ENCODE measurements at places on chromosomes 1 and 21. TPM values are rescaled to one million over a fixed set of nuclear protein-coding genes. Genes with fewer than 3 reads are reported as not detected.

DNA sequence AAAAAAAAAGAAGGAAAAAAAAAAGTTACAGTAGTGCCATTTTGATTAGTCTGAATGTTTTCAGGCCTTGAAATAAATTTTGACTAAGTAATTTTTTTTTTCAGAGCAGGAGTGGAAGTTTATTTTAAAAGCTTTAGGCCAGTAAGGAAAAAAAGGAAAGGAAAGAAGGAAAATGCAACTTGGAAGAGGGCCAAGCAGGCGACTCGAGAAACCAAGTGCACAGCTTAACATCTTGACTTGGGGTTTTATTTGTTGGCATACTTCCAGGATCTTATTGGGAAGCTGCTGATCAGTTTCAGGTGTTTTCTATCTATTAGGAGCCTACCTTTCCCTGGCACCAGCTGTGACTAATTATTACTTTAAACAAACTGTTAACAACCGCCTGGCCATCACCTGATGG lies 41.7 kb downstream of the ATF3 start:
- no peak for DNase-seq
- H3K27ac ChIP-seq, result no peak overlapping the region
- H3K27me3 ChIP-seq, result no peaks in the 10 kb centered on the region
- H3K36me3 ChIP-seq, result no peaks in the 10 kb centered on the region

- peaks cover 30% of the 10 kb centered on the region for H3K4me1 ChIP-seq
- H3K36me3 ChIP-seq, result no peaks in the 10 kb centered on the region
- DNase-seq, result no peak
- no peaks in the 10 kb centered on the region for H3K27me3 ChIP-seq
- H3K4me3 ChIP-seq, result no peak overlapping the region
These were observed 8.2 kb upstream of the IRF2BP2 start for GRCh38 chr1:234617986-234618736.

GRCh38 chr1:29090937-29091618 lies 32.6 kb downstream of the TMEM200B start:
- H3K4me3 ChIP-seq, result no peak overlapping the region
- H3K27me3 ChIP-seq, result no peaks in the 10 kb centered on the region
- no peaks in the 10 kb centered on the region for H3K4me1 ChIP-seq

GRCh38 chr1:183840140-183840539 lies 35.2 kb downstream of the RGL1 start:
- no peaks in the 10 kb centered on the region for H3K36me3 ChIP-seq
- no peak overlapping the region for H3K27ac ChIP-seq
- DNase-seq, result no peak
- H3K4me3 ChIP-seq, result no peak overlapping the region
- H3K4me1 ChIP-seq, result no peaks in the 10 kb centered on the region
- H3K27me3 ChIP-seq, result no peaks in the 10 kb centered on the region

- no peak overlapping the region for H3K27ac ChIP-seq
- H3K27me3 ChIP-seq, result no peaks in the 10 kb centered on the region
These were observed 23.4 kb upstream of the MEF2D start for GRCh38 chr1:156523801-156524480.

GRCh38 chr1:15738416-15739113 lies 2.5 kb downstream of the SLC25A34 start:
- no peaks in the 10 kb centered on the region for H3K27me3 ChIP-seq
- no peak overlapping the region for H3K27ac ChIP-seq
- H3K4me1 ChIP-seq, result peaks cover 47% of the 10 kb centered on the region
- H3K36me3 ChIP-seq, result peaks cover 9% of the 10 kb centered on the region
- no peak for DNase-seq

DNA sequence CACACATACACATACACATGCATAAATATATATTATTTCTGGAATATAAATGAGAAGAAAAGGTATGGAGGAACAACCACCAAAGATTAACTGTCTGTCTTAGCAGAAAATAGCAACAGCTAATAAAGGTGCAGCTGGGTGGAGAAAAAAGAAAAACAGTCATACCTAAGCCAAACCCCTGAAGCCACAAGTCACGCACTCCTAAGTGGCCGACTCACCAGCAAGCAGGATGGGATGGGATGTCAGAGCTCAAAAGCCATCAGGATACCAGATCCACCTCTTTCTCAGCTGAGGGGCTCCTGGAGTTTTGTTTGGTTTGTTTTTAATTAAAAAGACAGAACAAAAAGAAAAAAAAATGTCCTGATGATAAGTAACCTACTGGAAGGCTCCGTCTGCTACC lies 64.7 kb upstream of the HIVEP3 start:
- no peaks in the 10 kb centered on the region for H3K4me1 ChIP-seq
- DNase-seq, result no peak
- no peaks in the 10 kb centered on the region for H3K27me3 ChIP-seq
- H3K4me3 ChIP-seq, result no peak overlapping the region
- no peaks in the 10 kb centered on the region for H3K36me3 ChIP-seq
- no peak overlapping the region for H3K27ac ChIP-seq

DNA sequence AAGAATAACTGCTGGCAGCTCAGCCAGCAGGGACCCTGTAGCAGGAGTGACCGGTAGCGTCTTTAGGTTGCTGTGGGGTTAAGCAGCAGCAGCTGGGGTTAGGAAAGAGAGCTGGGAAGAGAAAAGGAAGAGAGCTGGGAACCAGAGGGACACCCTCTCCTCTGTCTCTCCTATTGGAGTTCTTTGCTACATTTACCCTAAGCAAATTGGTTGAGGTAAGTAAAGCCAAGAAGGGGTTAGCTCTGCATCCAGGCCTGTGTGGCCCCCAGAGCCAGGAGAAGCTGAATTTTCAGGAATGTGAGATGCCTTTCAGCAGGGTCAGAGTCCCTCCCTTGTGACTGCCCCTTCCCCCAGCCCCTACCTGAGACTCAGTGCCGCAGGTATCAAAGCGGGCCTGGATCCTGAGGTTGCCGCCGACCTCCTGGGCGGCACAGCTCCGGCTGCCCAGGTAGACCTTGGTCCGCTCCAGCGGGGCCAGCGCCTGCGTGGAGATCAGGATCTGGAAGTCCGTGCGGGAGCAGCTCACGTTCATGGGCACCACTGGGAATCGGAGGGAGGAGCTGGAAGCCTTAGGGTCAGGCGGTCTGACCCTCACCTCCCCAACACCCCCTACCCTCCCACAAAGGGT lies 16.4 kb downstream of the CDCP2 start:
- no peak for DNase-seq
- no peaks in the 10 kb centered on the region for H3K36me3 ChIP-seq
- peaks cover 8% of the 10 kb centered on the region for H3K4me1 ChIP-seq
- H3K4me3 ChIP-seq, result no peak overlapping the region

- DNase-seq, result no peak
- H3K27ac ChIP-seq, result no peak overlapping the region
- no peaks in the 10 kb centered on the region for H3K27me3 ChIP-seq
- H3K36me3 ChIP-seq, result no peaks in the 10 kb centered on the region
- H3K4me3 ChIP-seq, result no peak overlapping the region
These were observed 656.1 kb upstream of the ADGRL4 start for GRCh38 chr1:79662596-79662995.

- peaks cover 11% of the 10 kb centered on the region for H3K4me1 ChIP-seq
- DNase-seq, result peak; percentile 29
- H3K36me3 ChIP-seq, result peaks cover 35% of the 10 kb centered on the region
- peak overlapping the region; percentile 59 for H3K27ac ChIP-seq
- no peak overlapping the region for H3K4me3 ChIP-seq
These were observed 53.5 kb upstream of the EPHA8 start for GRCh38 chr1:22509815-22510214.

GRCh38 chr1:42214447-42214871 lies 49.9 kb upstream of the GUCA2A start:
- no peaks in the 10 kb centered on the region for H3K36me3 ChIP-seq
- H3K27ac ChIP-seq, result no peak overlapping the region
- peak; percentile 8 for DNase-seq
- no peak overlapping the region for H3K4me3 ChIP-seq
- H3K27me3 ChIP-seq, result no peaks in the 10 kb centered on the region
- peaks cover 10% of the 10 kb centered on the region for H3K4me1 ChIP-seq

- DNase-seq, result no peak
- H3K27me3 ChIP-seq, result no peaks in the 10 kb centered on the region
- H3K4me3 ChIP-seq, result no peak overlapping the region
These were observed 23.4 kb upstream of the PTPN14 start for GRCh38 chr1:214574598-214575411.

GRCh38 chr1:52253421-52253820 lies 111.5 kb downstream of the ZFYVE9 start:
- no peak overlapping the region for H3K4me3 ChIP-seq
- H3K27ac ChIP-seq, result no peak overlapping the region
- no peaks in the 10 kb centered on the region for H3K4me1 ChIP-seq
- no peaks in the 10 kb centered on the region for H3K36me3 ChIP-seq
- no peaks in the 10 kb centered on the region for H3K27me3 ChIP-seq
- no peak for DNase-seq

GRCh38 chr1:4975856-4976255 lies 321.4 kb downstream of the AJAP1 start:
- H3K36me3 ChIP-seq, result no peaks in the 10 kb centered on the region
- H3K27me3 ChIP-seq, result no peaks in the 10 kb centered on the region
- DNase-seq, result no peak
- H3K4me3 ChIP-seq, result no peak overlapping the region
- H3K27ac ChIP-seq, result no peak overlapping the region
- no peaks in the 10 kb centered on the region for H3K4me1 ChIP-seq

DNA sequence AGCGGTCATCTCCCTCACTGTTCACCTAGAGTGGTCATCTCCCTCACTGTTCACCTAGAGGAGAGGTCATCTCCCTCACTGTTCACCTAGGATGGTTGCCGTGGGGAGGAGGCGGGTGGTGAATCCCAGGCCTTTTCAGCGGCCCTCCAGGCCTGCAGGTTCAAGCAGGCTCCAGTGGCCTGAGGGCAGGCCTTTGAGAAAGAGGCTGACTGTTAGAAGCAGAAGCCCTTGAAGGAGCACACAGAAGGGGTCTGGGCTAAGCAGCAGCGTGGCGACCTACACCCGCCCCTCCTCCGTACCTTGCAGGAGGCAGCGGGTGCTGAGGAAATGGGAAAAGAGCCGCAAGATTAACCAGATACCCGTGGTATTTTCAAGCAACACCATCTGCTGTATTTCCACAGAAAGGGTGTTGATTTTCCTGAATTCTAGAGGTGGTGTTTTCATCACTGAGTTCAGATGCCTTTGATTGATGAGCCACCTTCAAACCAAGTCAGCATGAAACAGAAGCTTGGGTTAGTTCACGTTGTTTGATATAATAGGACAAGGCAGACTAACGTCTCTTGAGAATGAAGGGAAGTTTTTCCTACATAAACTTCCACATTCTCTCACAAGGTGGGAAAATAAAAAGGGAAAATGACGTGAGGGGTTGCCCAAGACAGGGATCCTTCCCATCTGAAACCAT lies 289.5 kb downstream of the KIF26B start:
- DNase-seq, result no peak
- H3K27me3 ChIP-seq, result no peaks in the 10 kb centered on the region
- peaks cover 4% of the 10 kb centered on the region for H3K4me1 ChIP-seq
- no peaks in the 10 kb centered on the region for H3K36me3 ChIP-seq
- H3K27ac ChIP-seq, result no peak overlapping the region

DNA sequence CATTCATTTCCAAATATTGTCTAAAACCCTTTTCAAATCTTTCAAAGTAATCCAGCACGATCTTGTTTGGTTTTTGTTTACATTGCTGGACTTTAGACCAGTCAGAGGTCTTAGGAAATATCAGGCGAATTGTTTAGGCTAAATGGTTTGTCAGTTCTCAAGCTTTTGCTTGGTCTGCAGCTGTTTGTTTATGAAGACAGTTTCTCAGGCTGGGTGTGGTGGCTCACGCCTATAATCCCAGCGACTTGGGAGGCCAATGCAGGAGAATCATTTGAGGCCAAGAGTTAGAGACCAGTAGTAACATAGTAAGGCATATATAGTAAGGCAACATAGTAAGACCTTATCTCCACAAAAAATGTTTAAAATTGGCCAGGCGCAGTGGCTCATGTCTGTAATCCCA lies 77.5 kb downstream of the DNTTIP2 start:
- peaks cover 7% of the 10 kb centered on the region for H3K4me1 ChIP-seq
- H3K4me3 ChIP-seq, result no peak overlapping the region

GRCh38 chr1:153680120-153680403 lies 1.6 kb downstream of the NPR1 start:
- no peak for DNase-seq
- H3K4me1 ChIP-seq, result peaks cover 18% of the 10 kb centered on the region
- no peak overlapping the region for H3K4me3 ChIP-seq
- peak overlapping the region; percentile 61 for H3K27ac ChIP-seq

DNA sequence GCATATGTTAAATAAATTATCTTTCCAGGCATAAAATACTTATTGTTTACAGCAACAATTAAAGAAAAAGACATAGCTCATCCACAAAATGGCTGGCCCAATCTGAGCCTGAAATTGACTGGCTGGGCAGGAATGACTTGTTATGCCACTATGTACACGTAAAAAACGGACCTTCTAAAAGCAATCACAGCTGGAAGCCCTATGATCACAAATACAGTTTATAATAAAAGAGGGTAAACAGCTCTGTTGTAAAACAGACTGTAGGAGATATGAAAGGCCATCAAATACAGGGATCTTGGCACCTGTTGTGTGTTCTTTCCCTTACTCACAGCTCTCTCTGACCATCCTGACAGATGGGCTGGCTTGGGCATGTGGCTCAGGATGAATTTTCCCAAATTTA lies 70.5 kb upstream of the DMRTA2 start:
- no peak overlapping the region for H3K27ac ChIP-seq
- H3K36me3 ChIP-seq, result no peaks in the 10 kb centered on the region
- DNase-seq, result no peak
- H3K27me3 ChIP-seq, result no peaks in the 10 kb centered on the region

GRCh38 chr1:184640505-184640904 lies 114.2 kb downstream of the EDEM3 start:
- no peak for DNase-seq
- no peaks in the 10 kb centered on the region for H3K36me3 ChIP-seq
- no peak overlapping the region for H3K27ac ChIP-seq
- H3K27me3 ChIP-seq, result no peaks in the 10 kb centered on the region
- H3K4me1 ChIP-seq, result no peaks in the 10 kb centered on the region
- no peak overlapping the region for H3K4me3 ChIP-seq

- H3K27ac ChIP-seq, result no peak overlapping the region
- DNase-seq, result no peak
- no peaks in the 10 kb centered on the region for H3K36me3 ChIP-seq
- H3K4me1 ChIP-seq, result no peaks in the 10 kb centered on the region
These were observed 8.6 kb upstream of the EEIG2 start for GRCh38 chr1:108551137-108551862.

The RAP1GAP gene
- 256 TPM for total RNA-seq

The SV2A gene
- total RNA-seq, result 3.0 TPM

The NAV1 gene
- total RNA-seq, result 23.7 TPM

The CFHR5 gene
- not detected for total RNA-seq

The SMIM1 gene
- 9.5 TPM for total RNA-seq

The C4BPA gene
- total RNA-seq, result not detected

The ALPL gene
- 4.3 TPM for total RNA-seq

The KIF21B gene
- total RNA-seq, result 1.1 TPM

The TSEN15 gene
- 59.4 TPM for total RNA-seq

The ASTN1 gene
- total RNA-seq, result 0.13 TPM

The NEGR1 gene
- total RNA-seq, result 8.1 TPM

The ATP5PO gene
- total RNA-seq, result 268 TPM

The CRYAA gene
- total RNA-seq, result not detected
